CD4-positive, alpha-beta T cell treated with Interleukin-17A for 4 hours (primary cell): ENCODE measurements at places on chromosomes 12 and 14.
A peak's percentile ranks its signal among the peaks of the same experiment; 100 is the strongest.

- DNase-seq: no peak
Measured at GRCh38 chr14:49425921-49426320, 160.3 kb downstream of the RPS29 start.

- DNase-seq: no peak
Measured at GRCh38 chr14:30983858-30984257, 41.6 kb upstream of the AP4S1 start.

DNA sequence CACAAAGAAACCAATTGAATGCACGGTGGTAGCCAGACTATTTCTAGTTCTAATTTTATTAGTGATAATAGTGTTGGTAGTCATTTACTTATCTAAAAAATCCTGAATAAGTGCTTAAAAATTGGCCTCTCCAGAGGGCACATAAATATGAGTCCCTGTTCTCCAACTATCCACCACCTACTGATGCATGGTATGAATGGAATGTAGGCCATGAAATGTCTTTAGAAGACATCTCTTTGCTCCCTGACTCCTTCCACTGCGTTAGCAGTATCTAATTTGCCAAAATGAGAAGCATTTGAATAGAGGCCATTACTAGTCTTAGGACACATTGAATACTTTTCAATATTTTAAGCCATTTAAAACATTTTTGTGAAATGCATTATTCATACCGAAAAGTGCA, 261.7 kb downstream of the LRFN5 start:
- DNase-seq: no peak

DNA sequence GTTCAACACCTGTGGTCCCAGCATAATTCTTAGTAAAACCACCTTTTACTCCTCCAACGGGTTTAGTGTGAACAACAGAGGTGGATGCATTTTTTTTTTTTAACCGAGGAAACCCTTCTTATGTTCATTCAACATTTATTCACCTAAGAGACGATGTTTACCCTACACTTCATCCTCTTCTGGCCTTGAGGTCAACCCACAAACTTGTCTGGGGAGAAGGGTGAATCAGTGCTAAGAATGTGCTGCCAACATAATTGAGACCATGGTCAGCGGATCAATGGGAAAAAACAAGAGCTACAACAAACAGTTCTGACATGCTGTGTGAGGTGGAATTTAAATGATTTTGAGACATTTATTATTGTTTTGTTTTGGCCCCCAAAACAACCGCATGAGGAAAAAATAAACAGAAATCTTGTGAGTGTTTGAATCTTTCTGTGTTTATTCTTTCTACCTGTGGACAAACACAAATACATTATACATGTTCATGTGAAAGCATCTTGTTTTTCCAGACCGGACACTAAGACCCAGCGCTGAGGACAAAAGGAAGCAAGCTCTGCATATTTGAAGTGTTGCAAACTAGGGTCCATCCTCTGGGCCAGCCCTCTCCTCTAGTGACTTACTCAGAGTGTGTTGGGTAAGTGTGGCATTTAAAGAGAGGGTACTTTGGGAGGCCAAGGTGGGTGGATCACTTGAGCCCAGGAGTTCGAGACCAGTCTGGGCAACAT, 5.1 kb upstream of the USP30 start:
- DNase-seq: no peak

DNA sequence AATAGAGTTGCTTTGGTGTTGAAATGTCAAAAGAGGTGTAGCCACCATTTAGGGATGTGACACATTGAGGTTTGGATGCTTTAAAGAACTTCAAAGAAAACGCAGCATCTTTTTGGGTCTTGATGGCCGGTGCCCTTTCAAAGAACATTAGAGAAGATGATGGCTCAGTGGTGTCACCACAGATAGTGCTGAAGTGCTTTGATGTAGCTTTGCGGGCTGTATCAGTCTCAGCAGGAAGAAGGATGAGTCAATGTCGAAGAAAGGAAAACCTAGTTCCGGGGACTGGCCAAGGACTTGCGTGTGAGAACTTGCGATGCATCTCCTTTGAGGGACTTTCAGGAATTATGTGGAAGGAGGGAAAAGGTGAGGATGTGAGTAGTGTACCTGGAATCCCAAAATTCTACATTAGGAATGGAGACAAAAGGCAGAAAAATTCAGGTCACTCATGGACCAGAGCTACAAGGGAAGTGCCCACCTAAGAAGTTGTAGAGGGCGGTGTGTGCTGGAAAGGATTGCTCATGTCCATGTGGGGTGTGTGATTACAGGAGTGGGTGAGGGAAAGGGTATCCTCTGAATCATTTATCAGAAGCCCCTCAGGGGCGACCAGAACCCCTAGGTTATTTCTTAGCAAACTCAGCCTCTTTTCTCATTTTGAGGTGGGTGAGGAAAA, 39.7 kb upstream of the GZMB start:
- DNase-seq: peak; percentile 74

DNA sequence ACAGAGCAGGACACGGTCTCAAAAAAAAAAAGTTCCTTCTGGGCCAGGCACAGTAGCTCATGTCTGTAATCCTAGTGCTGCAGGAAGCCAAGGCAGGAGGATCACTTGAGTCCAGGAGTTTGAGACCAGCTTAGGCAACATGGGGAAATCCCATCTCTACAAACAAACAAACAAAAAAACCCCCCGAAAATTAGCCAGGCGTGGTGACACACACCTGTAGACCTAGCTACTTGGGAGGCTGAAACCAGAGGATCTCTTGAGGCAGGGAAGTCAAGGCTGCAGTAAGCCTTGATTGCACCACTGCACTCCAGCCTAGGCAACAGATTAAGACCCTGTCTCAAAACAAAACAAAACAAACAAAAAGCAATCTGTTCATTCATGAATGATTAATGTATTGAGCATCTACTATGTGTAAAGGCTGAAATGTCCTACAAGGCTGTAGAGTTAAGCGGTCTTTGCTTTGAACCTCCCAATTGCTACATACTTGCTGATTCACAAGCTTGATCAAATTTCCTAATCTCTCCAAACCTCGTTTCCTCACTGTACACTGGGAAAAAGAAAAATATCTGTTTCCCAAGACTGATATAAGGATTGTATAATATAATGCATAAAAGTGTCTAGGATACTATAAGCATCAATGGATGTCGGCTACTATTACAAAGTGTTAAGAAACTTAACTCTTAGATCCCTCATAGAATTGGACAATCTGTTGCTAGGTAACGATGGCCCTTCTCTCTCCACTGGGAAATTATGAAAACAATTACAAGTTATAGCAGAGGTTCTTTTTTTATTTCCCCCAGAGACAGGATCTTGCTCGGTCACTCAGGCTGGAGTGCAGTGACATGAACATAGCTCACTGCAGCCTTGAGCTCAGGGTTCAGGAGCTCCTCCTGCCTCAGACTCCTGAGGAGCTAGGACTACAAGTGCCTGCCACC, 7.9 kb upstream of the RILPL2 start:
- no peak for DNase-seq

DNA sequence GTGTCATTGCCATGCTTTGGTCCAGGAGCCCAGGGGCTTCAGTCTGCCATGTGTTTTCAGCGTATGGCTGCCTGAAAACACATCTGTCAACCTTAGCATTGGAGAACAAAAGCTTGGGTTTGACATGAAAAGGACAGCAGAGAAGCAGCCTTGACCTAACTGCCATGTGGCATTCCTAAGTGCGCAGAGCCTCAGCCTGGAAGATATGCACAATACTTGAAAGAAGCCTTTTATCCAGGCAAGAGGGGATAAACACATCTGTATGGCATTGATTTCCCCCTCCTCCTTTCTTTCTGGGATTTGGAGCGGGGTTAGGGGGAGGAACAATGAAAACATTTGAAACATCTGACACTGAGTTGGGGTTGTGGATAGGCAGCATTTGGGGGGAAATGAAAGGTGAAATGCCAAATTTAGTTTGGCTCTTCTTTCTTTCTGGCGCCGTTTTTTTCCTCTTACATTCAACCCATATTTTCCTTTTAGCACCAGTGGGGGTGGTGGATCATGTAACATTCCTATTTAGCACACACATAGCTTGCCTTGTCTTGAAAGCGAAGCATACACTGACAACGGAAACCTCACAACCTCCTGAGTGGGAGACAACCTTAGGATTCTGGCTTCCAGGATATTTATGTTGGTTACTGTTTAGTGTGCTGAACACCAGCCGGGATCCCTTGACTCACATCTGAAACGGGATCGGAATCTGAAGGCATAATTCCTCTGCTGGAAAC, 177.0 kb downstream of the C12orf75 start:
- no peak for DNase-seq

GRCh38 chr14:76698191-76698590, 63.1 kb upstream of the VASH1 start:
- no peak for DNase-seq

GRCh38 chr12:2129076-2129475, 76.3 kb downstream of the CACNA1C start:
- DNase-seq: no peak

DNA sequence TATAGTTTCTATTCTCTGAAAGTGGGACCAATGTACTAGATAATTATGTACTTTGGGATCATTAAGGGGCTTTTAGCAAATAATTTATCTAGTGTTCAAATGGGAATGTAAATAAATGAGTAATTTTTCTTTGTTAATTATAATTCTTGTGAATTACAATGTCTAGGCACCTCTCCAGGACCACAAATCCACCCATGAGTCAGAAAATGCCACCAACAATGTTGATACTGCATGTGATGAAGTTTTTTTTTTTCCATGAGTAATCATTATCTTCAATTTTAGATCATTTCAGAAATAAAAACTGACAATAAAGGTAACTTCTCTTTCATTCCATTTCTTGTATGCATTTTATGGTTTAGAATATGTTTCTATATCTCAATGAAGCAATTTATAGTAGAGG, 470.3 kb downstream of the VRK1 start:
- no peak for DNase-seq

GRCh38 chr12:75471902-75472890, 8.4 kb upstream of the GLIPR1 start:
- no peak for DNase-seq

DNA sequence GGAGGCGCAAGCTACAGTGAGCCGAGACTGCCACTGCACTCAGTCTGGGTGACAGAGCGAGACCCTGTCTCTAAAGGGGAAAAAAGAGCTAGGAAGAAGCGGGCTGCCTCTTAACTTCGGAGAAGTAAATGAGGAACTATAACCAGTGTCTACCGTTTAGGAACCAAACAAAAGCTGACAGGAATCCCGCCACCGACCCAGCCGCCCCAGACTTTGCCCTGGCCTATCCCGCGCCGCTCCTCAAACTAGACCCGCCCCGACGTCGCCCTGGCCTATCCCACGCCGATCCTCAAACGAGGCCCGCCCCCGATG, 568 bp upstream of the SIVA1 start:
- no peak for DNase-seq

DNA sequence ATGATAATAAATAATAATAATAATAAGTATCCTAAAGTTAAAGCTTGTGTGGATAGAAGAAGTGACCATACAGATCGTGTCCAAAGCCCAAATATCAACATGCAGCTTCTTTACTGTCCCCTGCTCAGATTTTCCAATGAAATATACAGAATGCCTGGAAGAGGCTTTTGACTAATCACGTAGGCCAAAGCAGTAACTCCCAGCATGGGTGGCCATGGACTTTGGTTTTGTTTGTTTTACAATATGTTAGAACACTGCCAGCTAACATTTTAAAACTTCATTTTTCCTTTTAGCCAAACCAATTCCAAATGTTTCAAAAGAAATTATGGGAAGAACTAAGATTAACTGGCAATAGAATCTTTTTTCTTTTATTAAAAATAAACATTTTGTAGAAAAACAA, 400.0 kb upstream of the FLRT2 start:
- DNase-seq: no peak

DNA sequence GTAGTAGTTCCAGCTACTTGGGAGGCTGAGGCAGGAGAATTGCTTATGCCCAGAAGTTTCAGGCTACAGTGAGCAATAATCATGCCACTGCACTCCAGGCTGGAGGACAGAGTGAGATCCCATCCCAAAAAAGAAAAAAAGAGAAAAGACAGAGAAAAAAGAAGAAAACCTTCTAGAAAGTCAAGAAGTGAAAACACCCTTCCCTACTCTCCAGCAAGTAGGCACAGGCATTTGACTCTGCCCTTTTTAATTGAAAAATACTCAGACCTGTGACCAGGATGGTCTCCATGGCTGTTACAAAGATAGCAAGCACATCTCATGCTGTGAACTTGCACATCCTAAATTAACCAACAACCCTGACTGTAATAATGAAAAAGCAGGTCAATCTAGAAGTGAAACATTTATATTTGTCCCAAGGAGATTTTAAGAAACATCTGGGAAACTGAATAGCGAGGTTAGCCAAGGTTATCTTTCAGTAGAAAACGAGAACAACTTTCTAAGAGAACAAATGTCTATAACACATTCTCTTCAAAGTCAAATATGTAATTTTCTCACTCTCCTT, 2.0 kb downstream of the TMTC1 start:
- DNase-seq: no peak

- no peak for DNase-seq
Measured at GRCh38 chr12:117521867-117522266, 160.4 kb upstream of the NOS1 start.

GRCh38 chr12:22904485-22904884, 279.5 kb downstream of the ETNK1 start:
- DNase-seq: no peak

- DNase-seq: no peak
Measured at GRCh38 chr12:45232756-45233372, 17.0 kb downstream of the ANO6 start.

- no peak for DNase-seq
Measured at GRCh38 chr14:93007225-93007997, 84.5 kb downstream of the CHGA start.

DNA sequence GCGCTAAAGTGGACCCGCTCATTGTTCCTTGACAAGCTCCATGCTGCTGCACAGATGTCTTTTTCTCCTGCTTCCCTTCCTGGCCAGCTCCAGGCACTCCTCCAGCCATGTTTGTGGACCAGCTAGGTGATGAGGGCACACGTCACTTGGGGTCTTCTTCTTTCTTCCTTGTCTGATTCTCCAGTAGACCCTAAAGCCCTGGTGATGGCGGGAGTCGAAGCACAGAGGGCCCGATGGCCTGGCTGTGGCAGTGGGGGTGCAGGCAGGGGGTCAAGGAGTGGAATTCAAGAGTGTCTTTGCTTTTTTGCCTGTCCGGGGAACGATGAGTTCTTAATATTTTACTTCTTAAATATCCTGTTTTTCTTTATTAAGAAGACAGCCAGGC, 23.0 kb upstream of the AMN start:
- DNase-seq: no peak

DNA sequence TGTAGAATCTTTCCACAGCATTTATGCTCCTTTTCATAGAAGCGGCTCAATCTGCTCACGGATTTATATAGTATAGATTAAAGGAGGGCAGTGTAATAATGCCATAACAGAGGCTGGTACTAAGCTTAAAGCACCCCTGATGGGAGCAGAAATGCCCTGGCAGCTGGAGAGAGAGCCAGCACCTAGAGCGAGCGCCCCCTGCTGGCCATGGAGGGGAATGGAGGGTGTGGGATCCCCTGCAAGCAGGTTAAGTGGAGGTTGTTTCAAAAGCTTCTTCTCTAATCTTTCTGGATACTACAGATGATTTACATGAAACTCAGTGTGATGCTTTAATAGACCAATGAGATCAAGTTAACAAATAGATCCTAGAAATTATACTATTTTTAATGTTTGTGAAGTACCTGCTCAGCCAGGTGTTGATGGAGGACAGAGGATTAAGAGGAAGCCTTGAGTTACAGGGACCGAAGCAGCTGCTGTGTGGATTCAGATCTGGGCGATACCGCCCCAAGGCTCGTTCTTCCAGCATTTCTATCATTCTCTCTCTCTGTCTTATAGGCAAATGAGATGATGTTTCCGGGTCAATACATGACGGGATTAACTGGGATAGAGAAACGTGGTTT, 1519.3 kb upstream of the TMEM132C start:
- DNase-seq: peak; percentile 55
